NB4 (cell line): ENCODE measurements at places on chromosomes 7 and 10.

- no peak for DNase-seq
These were observed 496.8 kb downstream of the TFEC start for GRCh38 chr7:115533785-115534184.

- DNase-seq: peak; percentile 30
These were observed 96.3 kb upstream of the DDC start for GRCh38 chr7:50661345-50662040.

DNA sequence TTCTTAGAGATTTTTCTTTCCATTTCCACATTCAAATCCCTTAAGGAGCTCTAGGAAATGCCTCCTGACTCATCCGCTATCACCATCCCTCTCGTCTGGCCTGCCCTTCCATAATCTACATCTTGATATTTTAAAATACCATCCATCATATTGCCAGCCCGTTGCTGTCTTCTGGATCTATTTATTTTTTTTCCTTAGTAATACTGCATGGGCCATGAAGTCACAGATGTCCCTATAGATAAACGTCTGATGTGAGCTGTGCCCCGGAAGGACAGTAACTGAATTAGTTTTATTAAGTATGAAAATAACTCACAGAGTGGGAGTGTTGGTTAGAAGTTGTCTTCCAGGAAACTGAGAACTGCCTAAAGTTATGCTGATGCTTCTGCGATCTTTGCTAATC, 76.2 kb downstream of the KLF6 start:
- no peak for DNase-seq

DNA sequence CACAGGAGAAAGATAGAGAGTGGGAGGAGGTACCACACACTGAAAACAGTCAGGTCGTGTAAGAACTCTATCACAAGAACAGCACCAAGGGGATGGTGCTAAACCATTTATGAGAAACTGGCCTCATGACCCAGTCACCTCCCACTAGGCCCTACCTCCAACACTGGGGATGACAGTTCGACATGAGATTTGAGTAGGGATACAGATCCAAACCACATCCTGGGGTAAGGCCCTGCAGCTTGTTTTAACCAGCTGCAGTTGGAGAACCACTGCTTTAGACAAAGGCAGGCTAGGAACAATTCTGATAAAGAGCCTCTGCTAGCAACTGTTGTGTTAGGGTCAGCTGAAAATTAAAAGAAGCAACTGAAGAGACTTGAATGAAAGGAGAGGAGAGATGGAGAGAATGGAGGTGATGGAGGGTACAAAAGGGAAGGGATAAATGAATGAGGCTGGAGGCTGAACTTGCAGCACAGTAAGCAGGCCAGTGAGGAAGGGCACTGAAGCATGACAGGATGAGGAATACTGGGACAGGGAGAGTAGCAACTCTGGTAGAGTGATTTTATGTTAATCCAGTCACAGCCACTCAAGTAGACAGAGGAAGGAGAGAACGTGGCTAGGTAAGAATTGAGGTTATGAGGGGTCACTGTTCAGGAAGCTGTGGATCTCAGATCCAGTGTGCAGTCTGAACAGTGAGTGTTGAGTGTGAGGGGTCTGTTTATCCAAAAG, 23.6 kb downstream of the MEST start:
- DNase-seq: no peak

GRCh38 chr10:137031-137430, 1.8 kb downstream of the ZMYND11 start:
- peak; percentile 59 for DNase-seq

DNA sequence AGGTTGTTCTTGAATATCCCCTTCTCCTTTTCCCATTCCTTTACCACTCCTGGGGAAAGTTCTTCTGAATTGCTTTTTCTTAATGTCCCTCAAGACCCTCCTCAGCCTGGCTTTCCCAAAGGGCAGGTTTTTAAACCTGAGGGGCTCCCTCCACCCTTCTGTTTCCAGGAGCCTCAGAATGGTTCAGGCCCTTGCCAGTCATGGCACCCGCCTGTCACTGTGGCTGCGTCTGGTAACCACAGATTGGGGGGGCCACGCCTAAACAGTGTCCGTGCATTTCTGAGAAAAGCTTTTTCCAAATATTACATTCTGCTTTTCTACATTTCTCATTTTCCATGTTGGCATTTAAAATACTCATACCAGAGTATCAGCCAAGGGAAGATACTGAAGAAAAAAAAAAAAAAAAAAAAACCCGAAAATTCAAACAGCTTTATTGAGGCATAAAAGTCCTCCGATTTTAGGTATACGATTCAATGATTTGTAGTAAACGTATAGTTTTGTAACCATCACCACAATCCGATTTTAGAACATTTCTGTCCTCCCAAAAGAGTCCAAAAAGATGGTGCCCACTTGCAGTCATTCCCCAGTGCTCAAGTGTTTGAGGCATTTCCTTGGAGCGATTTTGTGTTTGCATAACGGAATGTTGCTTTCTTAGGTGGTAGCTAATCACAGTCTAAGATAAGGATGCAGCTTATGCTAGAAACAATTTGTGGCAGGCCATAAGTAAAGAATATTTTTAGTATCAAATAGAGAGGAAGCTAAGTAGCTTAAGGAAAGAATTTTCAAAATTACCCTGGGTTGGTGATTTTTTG, 22.1 kb downstream of the HKDC1 start:
- DNase-seq: no peak

- no peak for DNase-seq
These were observed 265.7 kb upstream of the IMMP2L start for GRCh38 chr7:111827863-111828504.

DNA sequence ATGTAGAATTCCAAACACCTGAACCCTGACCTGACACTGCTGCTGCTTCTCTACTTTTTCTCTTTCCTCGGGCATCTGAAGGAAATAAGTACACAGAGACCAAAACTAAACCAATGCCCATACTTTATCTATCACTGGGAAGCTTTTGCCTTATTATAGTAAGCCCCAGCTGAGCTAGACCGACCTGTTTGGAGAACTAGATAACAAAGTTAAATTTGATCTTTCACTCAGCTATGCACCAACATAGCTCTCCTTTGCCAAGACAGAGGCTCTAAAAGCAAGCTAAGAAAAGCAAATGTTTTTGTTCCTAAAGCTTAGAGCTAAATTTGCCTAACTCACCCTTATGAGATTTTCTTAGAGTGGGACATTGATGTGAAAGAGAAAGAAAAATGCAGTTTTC, 39.1 kb downstream of the NHLRC2 start:
- DNase-seq: no peak

GRCh38 chr7:77579797-77580196, 42.7 kb downstream of the PTPN12 start:
- no peak for DNase-seq

DNA sequence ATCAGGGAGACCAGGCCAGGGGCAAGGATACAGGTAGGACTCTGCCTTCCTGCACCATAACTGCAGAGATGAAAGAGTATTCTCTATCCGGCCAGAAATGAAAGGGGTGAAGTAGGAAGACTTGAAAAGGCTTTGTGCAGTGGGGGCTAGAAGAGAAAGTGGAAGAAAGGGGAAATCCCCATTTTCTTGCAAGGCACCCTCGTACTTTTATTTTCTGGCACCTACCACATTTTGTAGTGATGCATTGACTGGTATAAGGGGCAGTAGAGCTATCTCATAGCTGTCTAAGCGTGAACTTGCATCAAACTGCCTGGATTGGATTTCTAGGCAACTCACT, 752 bp upstream of the CAMK2G start:
- DNase-seq: no peak

DNA sequence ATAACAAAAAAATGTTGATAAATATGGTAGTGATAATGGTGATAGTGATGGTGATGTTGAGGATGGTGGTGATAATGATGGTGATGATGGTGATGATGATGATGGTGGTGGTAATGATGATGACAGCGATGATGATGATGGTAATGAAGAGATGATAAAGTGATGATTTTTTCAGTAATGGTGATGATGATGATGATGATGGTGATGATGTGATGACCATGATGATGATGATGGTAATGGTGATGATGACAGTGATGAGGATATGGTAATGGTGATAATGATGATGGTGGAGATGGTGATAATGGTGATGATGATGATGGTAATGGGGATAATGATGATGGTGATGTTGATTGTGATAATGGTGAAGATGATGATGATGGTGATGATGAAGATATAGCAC, 321.6 kb downstream of the TNS3 start:
- DNase-seq: no peak

DNA sequence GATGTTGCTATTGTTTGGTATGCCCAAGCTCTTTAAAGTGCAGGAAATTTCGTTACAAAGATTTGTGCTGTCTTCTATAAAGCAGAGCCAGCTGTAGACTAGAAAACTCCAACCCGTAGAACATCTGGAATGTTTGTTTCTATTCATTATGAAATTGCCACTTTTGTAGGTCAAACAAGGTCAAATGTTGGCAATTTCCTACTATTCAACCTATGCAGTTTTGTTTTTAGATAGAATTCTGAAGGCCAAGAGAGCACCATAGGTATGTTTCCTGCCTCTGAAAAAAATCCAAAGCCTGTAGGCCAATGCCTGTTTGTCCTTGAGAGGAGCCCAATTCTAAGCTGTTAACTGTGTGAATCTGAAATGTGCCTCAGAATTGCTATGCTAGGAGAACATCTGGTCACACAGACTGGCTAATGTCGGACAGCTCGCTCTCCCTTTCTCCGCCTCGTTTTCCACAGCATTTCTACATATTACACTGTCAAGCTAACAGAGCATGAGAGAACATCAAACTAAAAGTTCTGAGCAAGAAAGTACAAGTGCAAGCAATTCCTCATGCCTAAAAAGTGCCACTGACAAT, 267.2 kb upstream of the LRGUK start:
- no peak for DNase-seq

- peak; percentile 65 for DNase-seq
These were observed 41.5 kb downstream of the ASB4 start for GRCh38 chr7:95527033-95527775.

DNA sequence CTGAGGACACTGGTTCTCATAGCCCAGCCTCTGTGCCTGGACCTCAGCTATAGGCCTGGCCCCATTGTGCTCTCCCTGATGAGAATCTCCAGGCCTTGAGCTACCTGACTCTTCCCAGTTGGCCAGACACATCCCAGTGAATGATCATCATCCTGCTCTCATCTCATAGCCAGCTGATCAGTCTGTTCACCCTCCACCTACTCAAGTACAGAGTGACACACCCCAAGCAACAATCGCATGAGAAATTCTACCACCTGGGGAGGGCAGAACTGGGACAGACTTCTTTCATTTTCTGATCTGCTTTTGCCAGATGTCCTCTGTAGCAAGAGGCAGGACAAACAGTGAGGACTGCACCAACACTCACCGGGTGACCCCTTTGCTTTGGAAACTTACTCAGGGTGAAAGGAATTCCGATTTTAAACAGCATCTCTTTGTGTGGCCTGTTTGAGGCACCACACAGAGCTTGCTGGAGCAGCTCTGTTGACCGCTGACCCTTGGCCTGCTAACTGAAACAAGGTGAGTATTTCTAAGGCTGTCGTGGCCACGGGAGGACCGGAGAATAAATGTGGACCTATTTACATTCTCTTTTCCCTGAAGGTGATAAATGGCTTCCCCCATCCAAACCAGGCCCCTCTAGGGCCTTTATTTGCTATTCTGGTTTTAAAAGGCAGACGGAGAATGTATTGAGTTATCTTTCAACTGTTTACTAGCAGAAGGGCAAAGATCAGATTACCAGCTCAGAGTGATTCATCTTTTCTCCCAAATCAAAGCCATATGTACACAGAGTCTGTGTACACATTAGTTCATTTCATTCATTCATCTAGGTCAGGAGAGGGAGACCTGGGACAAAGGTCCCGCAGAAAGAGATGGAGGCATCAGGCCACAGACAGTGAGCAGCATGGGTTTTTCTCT, 181.4 kb upstream of the TNS3 start:
- DNase-seq: no peak

- no peak for DNase-seq
These were observed 807 bp upstream of the MINPP1 start for GRCh38 chr10:87503886-87504285.

GRCh38 chr10:133274751-133275683, 1.7 kb downstream of the ADAM8 start:
- peak; percentile 93 for DNase-seq

- peak; percentile 72 for DNase-seq
These were observed 100.2 kb downstream of the ACTR3B start for GRCh38 chr7:152859781-152860191.

- DNase-seq: peak; percentile 69
These were observed 9.4 kb downstream of the WBP1L start for GRCh38 chr10:102752934-102753664.

DNA sequence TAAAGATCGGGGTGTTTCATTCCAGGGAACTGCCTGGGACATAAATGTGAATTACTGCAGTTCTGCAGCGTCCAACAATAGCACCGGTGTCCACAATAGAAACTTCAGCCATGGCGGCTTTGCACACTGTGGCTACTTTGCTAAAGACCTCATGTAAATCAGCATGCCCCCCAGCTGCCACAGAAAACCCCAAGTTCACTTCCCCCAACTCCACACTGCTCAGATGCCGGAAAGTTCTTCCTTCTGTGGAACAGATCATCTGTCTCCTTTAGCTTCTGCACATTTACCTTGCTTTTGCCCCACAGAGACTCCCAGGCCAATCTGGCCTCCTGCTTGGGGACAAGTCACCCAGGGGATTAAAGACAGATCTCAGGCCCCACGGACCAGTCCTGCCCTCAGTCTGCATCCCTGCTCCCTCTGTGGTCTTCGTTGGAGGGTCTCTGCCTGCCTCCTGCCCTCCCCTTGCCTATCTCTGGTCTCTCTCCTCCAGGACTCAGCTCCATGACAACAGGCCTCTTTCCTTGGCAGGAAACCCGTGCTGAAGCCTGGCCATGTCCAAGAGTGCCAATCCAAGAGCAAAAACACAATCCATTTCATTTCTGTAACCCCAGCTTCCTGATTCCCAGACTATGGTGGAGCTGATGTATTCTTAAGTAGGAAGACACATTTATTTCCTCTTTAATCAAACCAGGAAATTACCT, 403.2 kb downstream of the RPS24 start:
- DNase-seq: no peak

DNA sequence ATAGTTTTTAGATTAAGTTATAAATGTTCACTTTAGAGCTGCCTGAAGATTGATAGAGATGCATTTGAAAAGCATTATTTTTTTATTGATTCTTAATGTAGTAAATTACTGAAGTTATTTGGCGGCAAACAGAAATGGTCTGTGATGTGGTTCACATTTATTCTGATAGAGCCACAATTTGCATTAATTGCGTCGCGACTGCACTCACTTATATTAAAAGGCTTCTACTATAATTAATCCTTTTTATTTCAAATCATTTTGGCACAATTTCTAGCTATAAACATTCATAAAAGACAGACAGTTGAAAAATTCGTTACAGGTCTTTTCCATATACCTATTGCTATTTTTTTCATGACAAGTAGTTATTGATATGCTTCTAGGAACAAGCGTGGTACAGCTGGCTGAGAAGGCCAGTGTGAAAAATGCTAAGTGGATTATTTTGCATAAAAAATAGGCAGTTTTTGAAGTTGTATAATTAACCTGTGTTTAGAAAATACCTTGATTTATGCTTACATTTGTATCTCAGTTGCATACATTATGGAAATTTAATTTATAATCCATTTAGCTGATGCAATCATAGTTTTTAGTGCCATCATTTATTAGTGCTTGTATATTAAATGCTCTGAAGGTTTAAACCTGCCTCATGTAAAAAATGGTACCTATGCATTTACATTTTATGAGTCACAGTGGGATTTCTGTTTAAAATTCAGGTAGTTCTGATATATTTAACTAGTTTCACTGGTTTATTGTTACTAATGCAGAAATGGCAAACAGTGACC, 92.1 kb upstream of the DNAJB6 start:
- DNase-seq: no peak

GRCh38 chr10:34682580-34682979, 132.5 kb downstream of the PARD3 start:
- DNase-seq: no peak

GRCh38 chr7:17674166-17674942, 265.9 kb downstream of the SNX13 start:
- DNase-seq: no peak

GRCh38 chr10:96229568-96230030, 41.8 kb downstream of the BLNK start:
- DNase-seq: peak; percentile 81
